ENCODE measurements at places on chromosomes 1 and 21. TPM values are rescaled to one million over a fixed set of nuclear protein-coding genes. Genes with fewer than 3 reads are reported as not detected.

SLC26A9 gene
- 0.23 TPM for polyA plus RNA-seq

OR2L13 gene
- not detected for polyA plus RNA-seq

OR2G6 gene
- polyA plus RNA-seq, result not detected

CCDC181 gene
- polyA plus RNA-seq, result 9.3 TPM

WNT2B gene
- polyA plus RNA-seq, result 3.4 TPM

LCE3B gene
- polyA plus RNA-seq, result not detected

LRRC52 gene
- not detected for polyA plus RNA-seq

PRR9 gene
- polyA plus RNA-seq, result not detected

CD2 gene
- 0.28 TPM for polyA plus RNA-seq

LYPD8 gene
- not detected for polyA plus RNA-seq

GOLT1A gene
- 2.3 TPM for polyA plus RNA-seq

PTPN7 gene
- polyA plus RNA-seq, result 1.0 TPM

TINAGL1 gene
- 54.1 TPM for polyA plus RNA-seq

All from renal cortex interstitium (tissue), 15 donors.